HL-60 (cell line): ENCODE measurements at places on chromosomes 5 and 9.
A peak's percentile ranks its signal among the peaks of the same experiment; 100 is the strongest.

DNA sequence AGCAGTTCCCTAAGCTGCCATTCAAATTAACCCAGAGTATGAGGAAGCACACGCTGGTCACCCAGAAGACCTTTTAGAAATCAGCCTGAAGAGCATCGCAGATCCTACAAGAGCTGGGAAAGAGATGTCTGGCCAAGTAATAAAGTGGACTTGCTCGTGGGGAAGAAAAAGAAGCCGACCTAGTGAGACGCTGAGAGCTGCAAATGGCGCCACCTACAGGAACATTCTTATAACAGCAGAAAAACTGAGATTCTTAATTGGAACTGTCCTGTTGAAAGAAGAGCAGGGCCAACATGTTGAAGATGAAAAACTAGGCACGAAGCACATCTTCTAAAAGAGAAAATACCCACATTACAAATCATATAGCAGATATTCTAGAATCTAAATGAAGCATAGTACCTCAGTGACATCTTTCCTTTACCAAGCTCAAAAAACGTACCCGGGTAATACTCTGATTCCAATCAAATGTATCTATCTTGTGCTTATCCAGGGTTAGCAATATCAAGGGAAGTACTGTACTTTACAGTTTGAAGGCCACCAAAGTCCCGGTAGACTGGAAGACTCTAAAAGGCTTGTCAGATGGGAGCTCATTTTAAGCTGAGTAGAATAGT is 3.9 kb upstream of the GNAQ start:
- peak; percentile 76 for DNase-seq

DNA sequence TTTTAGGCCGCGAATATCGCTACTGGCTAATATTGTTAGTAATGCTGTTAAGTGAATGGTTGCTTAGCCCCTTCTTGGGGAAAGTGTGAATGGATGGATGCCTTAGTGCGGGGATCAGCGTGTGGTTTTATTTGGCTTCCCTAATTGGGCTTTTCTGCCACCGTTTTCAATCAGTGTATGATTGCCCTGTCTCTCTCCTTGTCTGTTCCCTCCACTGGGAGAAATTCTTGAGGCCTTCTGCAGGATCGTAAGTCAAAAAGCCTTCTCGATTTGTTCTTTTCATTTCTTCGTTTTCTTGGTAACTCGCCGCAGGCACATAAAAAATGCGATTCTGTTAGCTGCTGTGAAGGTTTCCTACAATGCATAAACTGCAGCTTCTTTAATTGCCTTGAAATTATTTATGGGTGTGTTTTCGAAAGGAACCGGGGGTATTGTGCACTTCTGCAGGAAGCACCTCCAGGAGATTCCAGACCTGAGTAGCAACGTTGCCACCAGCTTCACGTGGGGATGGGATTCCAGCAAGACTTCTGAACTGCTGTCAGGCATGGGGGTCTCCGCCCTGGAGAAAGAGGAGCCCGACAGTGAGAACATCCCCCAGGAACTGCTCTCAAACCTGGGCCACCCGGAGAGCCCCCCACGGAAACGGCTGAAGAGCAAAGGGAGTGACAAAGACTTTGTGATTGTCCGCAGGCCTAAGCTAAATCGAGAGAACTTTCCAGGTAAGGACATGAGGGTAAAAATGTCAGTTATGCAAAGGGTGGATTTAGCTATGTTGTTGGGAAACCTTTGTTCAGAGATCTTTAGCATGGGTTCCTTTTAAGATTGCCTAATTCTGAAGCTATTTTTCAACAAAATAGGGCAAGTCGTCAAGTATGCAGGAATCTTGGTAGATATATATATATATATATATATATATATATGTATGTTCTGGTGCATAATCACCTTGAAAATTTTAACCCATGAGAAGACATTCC is 700 bp downstream of the SKP2 start:
- DNase-seq, result no peak

GRCh38 chr9:93525476-93525875 is 50.9 kb upstream of the PHF2 start:
- DNase-seq, result no peak

GRCh38 chr9:94908011-94908563 is 181.6 kb downstream of the AOPEP start:
- DNase-seq, result no peak

GRCh38 chr9:129344641-129345495 is 166.8 kb upstream of the IER5L start:
- DNase-seq, result no peak

DNA sequence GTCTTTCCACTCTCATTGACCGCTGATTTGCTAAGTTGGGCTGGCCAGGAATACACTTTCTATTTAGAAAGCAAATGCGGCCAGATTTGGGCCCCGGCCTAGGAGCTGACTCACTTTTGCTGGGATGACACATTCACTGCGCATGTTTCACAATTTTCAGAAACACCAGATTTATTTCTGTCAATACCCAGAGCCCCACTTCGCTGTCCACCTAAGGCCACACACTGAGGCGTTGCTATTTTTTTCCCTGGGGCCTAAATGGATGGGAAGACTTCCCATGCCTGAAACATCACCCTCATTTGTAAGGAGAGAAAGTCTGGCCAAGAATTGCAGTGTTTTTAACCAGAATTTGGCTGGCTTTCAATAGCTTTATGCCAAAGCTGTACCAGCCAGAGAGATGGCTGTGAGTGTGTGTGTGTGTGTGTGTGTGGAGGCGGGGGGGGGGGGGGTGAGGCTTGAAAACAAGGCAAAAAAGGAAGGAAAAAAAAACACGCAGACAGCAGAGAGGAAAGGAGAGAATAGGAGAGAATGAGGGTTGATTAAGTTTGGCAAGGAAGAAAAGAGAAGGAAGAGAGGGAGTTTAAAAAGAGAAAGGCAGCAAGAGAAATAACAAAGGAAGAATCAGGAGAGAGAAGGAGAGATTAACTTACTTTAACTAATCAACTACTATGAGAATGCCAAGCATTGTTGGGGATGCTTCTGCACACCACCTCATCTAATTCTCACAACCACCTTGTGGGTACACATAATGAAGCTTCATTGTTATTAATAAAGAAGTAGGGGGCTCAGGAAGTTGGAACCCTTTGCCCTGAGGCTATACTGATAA is 261.4 kb upstream of the KLF4 start:
- DNase-seq, result peak; percentile 72

DNA sequence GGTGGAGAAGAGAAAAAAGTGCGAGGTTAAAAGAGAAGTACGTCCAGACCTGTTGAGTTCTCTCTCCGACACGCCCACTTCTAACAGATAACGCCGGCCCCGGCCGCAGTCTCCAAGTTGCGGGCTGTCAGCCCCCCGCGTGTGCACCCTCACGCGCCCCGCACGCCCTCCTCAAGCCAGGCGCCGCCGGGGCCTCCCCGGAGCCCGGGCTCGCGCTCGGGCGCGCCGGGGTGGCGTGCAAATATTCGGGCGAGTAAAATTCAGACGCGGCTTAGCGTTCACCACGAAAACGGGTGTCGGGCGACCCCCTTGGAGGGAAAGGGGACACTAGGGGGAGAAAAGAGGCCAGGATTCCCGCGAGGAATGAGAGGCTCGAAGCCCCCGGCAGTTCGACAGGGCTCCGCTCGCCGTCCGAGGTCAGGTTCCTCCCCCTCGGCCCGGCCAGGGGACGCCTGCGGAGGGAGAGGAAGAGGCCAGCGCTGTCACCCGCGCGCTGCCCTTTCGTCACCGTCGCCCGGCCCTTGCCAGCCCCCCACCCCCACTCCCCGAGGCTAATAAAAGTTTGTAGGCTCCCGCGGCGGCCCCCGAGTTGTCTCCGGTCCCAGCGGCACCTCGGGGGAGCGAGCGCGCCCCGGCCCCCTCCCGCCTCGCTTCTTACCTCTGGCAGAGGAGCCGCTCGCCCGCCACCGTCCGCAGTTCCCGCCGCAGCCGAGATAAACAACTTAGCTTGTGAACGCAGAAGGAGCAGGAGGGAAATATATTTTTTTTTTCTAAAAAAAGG is 743 bp downstream of the NR3C1 start:
- peak; percentile 72 for DNase-seq

GRCh38 chr9:136372561-136373299 is 739 bp downstream of the CARD9 start:
- DNase-seq, result peak; percentile 93

- peak; percentile 70 for DNase-seq
Observed at GRCh38 chr5:163504079-163504931, 1.1 kb upstream of the MAT2B start.

DNA sequence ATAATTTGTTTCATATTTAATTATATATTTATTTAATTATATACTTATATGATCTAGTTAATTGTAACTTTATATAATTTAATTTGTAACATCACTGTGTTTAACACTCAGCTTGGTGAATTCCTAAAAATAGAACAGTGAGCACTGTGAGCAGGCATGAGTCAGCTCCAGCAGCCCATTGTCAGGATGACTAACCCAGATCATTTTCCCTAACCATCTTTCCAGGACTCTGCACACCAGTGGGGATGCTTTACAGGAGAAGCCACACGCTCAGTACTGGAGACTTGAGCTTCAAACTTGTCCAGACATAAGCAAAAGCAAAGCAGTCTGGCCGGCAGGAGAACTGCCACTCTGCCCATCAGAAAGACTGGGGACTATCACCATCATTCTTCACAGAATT is 446.2 kb upstream of the TRPC7 start:
- DNase-seq, result no peak

GRCh38 chr9:84271531-84271900 is 69.0 kb downstream of the SLC28A3 start:
- peak; percentile 15 for DNase-seq

DNA sequence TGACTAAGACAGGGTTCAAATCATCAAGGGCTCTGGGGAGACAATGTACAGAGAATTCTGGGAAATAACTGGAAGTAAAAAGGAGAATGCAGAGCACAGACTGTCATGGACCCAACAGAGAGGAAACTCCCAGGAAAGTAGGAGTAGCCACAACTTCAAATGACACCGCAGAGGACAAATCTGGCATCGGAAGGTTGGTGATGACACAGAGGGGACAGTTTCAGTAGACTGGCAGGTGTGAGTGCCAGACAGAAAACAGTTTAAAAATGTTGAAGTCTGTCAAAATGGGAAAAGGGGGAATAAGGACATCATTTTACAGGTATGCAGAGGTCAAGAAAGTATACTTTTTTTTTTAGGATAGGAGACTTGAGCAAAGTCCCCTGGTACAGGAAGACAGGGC is 70.2 kb downstream of the EPB41L4A start:
- DNase-seq, result no peak

DNA sequence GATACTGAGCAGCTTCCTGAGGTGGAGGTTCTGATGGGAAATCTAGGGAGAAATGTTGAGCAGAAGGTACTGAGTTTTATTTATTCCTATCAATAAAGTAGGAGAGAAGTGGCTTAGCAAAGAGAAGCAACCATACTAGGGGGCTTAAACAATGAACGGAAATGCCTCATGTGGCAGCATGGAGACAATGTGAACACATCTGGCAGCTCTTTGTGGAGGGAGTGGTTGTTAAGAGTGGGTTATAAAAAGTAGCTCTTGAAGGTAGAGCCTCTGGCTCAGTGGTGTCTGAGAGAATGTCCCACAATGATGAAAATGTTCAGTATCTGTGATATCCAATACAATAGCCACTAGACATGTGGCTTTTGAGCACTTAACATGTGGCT is 52.7 kb upstream of the EQTN start:
- DNase-seq, result no peak
